ENCODE measurements at places on chromosomes 11 and 22.

GRCh38 chr22:30874431-30875370 lies 93.9 kb downstream of the MORC2 start:
- no peak for DNase-seq

- DNase-seq, result no peak
These were observed 100.3 kb downstream of the RBFOX2 start for GRCh38 chr22:35928285-35928798.

DNA sequence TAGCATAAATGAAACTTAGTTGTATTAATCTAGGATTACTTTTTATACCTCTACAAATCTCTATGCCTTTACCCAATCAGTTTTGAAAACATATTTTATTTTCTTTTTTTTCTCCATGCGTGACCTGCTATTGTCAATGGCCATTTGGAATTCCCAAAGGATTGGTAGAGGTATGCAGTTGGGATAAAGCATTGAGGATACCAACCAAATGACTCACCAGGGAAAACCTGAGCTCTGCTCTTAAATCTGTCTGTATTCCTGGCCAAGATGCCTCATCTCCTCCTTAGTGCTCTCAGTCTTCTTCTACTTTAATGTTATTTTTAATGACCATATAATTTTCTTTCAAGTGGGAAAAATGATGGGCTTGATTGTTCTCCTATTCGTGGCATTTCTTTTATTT lies 61.9 kb downstream of the EHF start:
- DNase-seq, result peak; percentile 61

DNA sequence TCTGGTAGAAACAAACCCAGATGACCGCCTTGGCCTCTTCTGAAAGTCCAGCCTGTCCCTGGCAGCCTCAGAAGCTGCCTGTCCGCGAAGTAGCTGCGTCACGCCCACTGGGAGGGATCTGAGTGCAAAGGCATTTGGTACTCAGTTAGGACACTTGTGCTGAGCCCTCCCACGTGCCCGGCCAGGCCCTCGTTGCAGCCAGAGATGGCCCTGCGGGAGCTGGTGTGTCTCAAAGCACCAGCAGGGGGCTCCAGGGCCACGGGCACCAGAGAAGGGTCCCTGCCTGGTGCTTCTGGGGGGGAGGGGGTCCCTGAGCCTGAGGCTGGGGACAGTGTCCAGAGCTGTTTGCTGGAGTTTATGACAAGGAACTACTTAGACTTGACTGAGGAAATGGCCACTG lies 5.8 kb downstream of the SELENOO start:
- DNase-seq, result peak; percentile 54

DNA sequence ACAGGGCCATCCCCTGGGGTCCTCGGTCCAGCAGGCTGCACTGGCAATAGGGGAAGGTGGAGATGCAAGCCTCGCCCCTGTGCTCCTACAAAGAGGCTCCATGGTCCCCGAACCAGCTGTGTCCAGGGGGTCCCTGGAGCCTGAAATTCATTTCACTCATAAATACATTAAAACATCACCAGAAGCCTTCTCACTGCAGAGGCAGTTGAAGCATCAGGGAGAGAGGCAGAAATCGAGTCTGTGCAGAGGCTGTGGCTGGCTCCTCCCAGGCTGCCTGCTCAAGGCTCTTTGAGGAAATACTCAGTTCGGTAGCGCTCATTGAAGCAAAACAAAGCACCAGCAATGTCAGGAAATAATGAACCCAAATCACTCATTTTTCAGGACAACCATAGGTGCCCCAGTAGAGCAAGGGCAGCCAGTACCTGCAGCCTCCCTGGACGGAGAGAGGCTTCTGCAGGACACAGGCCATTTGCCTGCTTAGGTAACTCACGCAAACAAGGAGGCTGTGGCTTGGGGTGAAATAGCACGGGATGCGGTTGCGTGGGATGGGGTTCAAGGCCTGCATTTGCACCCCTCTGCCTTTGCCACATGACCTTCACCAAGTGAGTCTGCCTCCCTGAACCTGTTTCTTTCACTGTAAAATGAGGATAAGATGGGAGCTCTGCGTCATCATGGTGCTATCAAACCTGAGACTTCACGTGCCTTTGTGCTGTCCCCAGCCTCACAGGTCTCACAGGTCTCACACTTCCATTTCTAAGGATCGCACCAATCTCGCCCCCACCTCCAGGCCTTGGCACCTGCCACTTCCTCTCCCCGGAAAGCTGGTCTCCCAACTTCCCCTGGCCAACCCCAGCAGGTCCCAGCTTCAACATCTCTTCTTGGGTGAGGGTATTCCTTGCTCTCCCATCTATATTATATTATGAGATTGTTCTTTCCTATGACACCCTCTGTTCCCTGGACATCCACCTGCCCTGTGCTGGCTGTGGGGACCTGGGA lies 84.3 kb upstream of the SHISAL1 start:
- no peak for DNase-seq

GRCh38 chr11:76824083-76824939 lies 36.4 kb upstream of the ACER3 start:
- peak; percentile 67 for DNase-seq

- DNase-seq, result peak; percentile 52
These were observed 32.1 kb downstream of the PPIL2 start for GRCh38 chr22:21697880-21698279.

DNA sequence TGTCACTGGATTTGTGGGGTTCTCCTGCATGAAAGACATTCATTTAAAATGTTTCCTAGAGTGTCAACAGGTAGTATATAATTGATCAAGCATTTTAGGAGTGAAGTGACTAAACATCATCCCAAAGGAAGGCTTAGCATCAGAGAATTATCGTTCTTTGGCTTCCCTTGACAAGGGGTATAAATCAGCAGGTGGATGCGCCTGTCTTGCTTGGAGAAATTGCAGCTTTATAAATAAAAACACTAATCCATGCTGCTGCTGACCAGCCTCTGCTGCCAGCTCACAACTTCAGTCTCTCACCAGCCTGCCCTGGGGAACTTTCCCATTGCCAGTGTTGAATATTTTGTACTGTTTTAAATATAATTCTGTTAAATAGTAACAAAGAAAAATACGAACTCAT lies 1184.7 kb upstream of the TENM4 start:
- DNase-seq, result no peak

GRCh38 chr11:120546312-120547205 lies 35.0 kb downstream of the GRIK4 start:
- peak; percentile 98 for DNase-seq

- DNase-seq, result no peak
These were observed 27.8 kb upstream of the FADD start for GRCh38 chr11:70175236-70175698.

DNA sequence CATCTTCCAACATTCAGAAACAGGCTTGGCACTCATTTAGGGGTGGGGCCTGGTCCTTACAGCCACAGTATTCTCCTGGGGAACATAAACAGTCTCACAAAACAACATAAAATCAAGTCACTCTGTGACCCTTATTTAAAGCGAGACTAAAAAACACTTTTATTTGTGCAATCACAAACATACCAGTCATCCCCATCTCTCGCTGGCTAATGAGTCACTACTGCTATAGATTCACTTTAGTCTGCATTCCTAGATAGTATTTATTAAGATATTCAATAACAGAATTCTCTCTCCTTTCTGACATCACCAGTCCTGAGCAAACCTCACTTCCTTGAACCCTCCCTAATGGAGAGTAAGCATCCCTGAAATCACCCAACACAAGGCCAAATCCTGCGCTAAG lies 68.0 kb downstream of the ZBTB44 start:
- DNase-seq, result peak; percentile 6

DNA sequence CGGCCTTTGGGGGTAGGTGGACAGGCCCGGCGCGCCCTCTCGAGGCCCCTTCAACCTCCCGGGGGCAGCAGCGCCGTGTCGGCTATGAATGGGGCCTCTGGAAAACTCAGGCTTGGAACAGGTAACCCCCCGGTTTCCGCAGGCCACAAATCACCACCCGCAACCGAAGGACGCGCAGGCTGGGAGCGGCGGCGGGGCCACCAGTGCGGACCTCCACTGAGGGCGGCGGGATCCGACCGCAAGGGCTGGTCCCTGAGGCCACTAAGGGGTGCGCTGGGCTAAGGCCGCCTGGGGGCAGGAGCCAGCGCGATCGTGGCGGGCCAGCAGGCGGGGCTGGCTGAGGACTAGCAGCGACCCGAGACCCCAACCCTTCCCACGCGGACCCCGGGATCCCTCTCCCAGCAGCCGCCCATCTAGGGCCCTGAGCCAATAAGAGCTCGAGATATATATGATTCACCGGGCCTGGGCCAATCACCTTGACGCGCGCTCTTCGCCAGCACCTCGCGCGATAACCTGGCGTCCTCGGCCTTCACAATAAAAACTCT lies 609 bp upstream of the ATF4 start:
- peak; percentile 99 for DNase-seq

DNA sequence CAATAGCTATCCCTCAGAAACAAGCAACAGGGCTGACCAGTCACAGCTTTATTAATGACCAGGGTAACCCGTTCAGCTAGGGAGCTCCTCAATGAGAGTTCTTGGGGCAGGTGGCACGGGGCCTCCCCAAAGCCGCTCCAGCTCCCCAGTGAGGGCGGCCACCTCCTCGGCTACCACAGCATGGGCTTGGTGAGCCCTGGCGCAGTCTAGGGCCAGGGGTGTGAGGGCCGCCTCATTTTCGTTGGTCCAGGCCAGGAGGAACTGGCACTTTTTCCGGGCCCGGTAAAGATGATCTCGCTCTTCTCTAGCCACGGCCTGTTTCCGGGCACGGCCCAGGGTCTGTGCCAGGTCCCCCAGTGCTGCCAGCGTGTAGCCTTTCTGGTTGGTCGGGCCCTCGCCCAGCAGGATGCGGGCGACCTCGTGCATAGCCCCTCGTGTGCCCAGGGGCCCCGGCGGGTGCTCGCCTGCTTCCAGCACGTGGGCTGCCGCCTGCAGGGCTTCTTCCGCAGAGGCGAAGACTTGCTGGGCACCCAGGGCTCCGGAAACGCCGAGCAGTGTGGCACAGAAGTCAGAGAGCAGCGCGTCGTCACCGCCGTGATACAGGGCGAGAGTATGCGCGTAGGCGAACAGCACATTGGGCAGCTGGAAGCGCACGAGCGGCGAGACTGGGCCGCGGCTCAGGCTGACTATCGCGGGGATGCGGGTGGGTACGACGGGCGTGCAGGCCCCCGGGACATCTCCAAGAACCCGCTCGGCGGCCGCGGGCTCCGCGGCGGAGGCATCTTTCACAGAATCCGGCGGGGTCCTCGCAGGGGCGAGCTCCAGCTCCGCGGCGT lies 913 bp downstream of the ZNHIT2 start:
- peak; percentile 61 for DNase-seq

DNA sequence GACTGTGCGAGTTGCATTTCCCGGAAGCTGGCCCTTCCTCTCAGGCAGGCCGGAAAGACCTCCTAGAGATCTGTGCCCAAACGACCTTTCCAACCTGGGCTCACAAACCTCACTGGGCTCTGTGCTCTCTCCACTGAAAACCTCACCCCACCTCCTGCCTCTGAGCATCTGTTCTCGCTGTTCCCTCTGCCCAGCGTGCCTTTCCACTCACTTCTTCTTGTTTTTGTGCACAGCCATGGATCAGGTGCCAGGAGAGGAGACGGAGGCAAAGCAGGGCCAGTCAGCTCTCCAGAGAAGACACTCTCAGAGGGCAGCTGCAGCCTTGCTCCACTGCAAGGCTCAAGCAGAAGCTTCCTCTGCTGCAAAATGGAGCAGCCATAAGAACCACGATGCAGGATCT lies 10.9 kb upstream of the CPT1A start:
- DNase-seq, result no peak

DNA sequence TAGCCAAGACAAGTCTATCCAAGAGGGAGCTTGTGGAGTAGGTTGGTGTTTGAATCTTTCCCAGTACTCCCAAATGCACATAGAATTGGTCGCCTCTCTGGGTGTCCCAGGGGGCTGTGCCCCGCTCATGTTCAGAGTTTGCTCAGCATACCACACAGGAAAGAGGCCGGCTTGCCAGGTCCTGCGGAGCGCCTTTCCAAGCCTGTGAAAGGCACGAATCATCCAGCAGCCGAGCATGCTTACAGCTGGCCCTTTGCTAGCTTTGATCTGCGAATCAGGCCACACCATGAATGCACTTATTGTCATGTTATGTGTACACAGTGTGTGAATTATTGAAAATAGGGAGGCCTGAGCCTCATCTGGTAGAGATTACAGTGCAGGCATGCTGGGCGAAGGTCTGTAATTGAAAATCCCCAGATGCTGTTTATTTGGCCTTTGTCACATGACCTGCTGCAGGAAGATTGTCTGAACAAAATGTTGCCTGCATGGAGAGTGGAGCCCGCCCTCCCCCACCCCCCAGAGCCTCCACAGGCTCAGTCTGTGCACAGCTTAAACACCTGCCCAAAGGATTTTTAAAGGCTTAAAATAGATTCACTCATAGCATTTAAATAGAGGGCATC lies 163.3 kb upstream of the RASSF10 start:
- DNase-seq, result no peak

- DNase-seq, result no peak
These were observed 1.2 kb downstream of the DENND6B start for GRCh38 chr22:50325444-50326224.

DNA sequence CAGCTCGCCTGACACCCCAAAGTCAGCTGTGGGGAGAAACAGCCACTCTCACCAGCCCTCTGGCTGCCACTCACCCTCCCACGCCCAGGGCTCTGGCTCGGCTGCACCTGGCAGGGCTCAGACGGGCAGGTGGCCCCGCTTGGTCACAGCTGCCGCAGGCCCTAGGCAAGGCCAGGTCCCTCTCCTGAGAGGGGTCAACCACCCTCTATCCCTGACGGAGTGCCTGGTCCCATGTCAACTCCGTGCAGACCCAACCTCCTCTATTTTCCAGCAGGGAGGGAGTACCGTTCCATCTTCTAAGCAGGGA lies 1.9 kb downstream of the MAP4K2 start:
- no peak for DNase-seq

DNA sequence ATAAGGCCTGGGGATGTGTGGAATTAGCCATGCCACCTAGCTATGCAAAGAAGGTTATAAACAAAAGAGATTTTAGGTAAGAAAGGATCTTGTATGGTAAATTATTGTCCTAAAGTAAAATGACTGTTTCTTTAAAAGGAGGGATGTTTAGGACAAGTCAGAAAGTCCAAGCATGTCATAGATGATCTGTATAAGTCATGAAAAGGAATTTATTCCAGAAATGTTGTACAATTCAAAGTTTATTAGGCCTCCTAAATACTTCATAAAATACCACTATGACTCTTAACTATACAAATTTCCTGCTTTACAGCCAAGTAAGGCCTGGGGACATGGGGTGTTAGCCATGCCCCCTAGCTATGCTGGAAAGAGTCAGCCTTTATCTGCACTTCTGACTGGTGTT lies 22.7 kb downstream of the OR5A2 start:
- DNase-seq, result no peak

Measured in EL (cell line).